Stimulated activated CD4-positive, alpha-beta T cell treated with anti-CD3 and anti-CD28 coated beads, Interleukin-1b, Interleukin-23, amount 100 ng/mL, for 1 hour (primary cell): ENCODE measurements at places on chromosomes 13 and 19.

GRCh38 chr13:45289936-45290563 lies 50.9 kb downstream of the TPT1 start:
- no peak for DNase-seq

DNA sequence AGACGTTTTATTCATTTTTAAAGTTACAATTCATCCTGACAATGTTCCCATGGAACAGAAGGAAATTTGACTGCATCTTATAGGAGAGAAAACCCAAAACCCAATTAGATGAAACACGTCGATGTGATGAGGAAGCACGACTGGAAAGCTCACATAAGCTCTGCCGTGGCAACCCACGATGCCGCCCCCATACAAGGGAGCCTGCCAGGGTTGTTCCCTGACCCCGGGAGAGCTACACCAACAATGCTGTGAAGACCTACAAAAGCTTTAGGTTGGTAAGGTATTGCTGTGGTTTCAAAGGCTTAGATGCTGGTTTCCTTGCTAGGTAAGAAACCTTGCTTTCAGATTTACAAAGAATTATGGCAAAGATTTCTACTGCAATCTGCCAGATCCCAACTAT lies 393.1 kb downstream of the KLF12 start:
- no peak for DNase-seq

DNA sequence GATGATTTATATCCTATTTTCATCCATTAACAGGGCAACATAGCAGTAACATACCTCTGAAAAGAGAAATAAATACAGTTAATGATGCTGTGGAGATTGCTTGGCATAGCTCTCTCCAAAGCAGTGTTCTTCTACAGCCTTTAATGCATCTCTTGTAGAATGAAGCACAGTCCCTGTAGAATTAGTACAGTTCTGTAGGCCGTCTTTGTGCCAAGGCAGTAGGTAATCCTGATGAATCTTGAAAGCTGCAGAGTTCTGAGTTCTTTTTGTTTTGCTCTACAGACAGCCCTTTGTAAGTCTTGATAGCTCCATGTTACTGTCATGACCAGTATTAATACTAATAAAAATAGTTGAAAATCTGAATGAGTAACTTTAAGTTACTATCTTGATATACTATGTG lies 184.2 kb downstream of the MAB21L1 start:
- DNase-seq: no peak

- no peak for DNase-seq
Measured at GRCh38 chr13:77946522-77946921, 27.9 kb upstream of the EDNRB start.

GRCh38 chr19:37964109-37964508 lies 57.1 kb downstream of the SIPA1L3 start:
- DNase-seq: no peak

GRCh38 chr19:1856698-1857603 lies 6.4 kb downstream of the KLF16 start:
- DNase-seq: no peak

GRCh38 chr19:33309826-33310225 lies 7.5 kb upstream of the CEBPA start:
- no peak for DNase-seq

GRCh38 chr13:108322206-108322824 lies 52.8 kb downstream of the TNFSF13B start:
- DNase-seq: no peak

DNA sequence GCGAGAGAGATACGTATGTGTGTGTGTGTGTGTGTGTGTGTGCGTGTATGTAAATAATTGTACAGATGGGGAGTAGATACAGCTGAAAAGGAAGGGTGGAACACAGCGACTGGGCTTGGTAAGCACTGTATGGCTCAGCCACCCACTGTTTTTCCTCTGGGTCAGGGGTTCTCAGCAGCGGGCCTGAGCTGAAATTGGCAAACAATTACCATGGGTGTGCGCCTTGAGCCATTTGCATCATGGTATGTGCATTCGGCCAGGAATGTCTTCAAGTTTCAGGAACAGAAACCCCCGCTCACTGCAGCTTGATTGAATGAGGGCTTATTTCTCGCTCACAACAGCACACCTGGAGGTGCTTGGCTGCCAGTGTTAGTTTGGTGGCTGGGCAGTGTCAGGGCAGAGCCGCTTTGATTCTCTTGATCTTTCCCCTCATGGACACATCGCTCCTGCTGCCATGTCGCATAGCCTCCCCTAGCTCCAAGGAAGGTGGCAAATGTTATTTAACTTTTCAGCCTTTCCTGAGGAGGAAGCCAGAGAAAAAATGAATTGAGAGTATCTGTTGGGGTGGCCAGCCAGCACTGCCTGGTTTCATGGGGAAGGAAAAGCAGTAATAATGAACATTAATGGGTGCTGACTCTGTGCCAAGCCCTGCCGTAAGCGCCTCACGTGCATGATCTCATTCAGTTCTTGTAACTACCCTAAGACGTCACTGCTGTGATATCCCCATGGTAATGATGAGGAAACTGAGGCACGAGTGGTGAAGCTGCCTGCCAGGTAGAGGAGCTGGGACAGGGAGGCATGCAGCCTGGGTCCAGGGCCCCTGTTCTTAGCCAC lies 126.9 kb downstream of the SIPA1L3 start:
- DNase-seq: no peak

DNA sequence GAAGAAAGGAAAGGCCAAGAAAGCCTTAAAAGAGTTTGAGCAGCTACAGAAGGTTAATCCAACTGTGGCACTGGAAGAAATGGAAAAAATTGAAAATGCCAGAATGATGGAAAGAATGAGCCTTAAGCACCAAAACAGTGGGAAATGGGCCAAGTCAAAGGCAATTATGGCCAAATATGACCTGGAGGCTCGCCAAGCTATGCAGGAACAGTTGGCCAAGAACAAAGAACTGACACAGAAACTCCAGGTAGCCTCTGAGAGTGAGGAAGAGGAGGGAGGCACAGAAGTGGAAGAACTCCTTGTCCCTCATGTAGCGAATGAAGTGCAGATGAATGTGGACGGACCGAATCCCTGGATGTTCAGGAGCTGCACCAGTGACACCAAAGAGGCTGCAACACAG lies 5.1 kb downstream of the UTP14C start:
- no peak for DNase-seq
